Non-pigmented ciliary epithelial cell (primary cell): ENCODE measurements at places on chromosomes 11 and 22.
A peak's percentile ranks its signal among the peaks of the same experiment; 100 is the strongest.

DNA sequence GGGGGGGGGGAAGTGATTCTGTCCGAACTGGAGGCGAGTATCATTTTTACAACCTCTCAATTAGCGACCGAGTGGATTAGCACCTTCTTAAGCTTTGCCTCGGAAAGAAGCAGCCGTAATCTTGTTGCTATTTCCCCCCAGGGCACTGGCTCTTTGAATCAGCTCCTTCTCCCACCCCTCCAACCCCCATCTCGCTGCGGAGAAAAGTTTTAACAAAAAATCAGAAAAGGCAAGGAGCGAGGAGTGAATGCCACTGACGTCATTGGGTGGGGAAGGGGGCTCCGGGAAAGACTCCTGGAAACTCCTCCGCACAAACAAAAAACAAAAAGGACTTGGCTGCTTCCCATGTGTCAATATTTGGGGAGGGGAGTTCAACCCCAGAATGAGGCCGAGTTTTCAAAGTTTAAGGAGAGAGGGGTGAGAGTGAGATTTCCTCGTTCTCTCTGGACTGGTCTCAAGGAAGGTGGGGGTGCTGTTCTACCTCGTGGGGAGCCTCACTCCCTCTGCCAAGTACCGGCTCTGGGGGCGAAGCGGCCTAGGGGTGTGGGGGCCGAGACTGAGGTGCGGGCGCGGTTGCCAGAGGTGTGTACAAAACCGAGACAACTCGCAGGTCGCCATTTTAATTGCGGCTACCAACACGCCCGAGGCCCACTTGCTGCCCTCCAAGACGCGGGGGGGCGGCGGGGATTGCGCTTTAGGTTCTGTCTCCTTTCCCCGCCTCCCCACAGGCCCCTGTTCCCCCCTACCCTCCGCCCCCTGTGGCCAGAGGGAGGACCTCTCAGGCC, 2.5 kb upstream of the PAX6 start:
- DNase-seq: no peak

DNA sequence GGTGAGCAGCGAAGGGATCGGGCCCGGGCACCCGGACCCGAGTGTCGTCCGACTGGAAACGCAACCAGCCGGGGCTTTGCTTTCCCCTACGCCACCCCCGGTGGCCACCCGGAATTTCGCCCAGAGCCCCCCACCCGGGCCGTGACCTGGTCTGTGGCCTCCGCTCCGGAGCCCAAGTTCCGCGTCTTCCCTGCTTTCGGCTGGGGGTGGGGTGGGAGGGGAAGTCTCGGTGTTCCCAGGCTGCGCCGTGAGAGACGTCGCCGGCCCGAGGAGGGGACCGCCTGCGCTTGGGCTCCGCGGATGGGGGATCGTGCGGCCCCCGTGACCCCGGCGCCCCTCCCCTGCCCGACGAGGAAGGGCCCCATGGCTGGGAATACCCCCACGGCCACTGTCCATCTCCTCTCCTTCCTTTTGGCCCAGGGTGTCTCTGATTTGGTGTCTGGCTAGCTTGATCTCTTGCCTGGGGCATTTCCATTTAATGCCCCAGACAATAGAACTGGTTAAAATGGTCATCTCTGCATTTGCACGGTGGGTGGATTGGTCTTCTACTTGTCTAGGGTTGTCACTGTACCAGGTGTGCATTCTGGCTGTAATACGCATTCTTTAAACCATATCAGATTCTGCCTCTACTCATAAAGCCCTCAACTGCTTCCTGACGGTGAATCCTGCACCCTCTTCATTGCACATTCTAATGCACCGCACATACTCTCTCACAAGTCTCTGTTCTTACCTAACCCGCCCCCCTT, 789 bp downstream of the SIK2 start:
- no peak for DNase-seq

DNA sequence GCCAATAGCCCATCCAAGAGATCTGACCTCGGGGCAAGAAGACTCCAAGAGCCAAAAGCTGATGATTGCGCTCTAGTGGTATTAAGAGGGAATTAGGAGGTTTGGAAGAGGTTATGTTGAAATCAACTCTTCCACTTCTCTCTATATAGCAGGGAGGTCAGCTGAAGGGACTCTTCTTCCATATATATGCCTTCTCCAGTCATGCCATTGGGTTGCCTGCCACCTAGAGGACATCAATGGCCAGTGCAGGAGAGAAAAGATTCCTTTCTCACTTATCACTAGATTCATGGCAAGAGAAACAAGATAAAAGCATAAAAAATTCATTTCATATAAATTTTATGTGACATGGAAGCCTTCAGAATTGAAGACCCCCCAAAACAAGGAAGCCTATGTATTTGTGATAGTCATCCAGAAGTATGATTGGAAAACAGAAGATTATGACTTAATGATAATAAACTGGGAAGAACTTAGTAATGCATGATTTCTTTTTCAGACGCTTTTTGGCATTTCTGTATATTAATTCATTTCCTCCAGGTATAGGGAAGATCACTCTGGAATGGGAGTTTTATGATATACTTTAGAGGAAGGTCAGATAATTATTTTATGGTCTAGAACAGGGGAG, 435.1 kb upstream of the DDI1 start:
- peak; percentile 47 for DNase-seq

DNA sequence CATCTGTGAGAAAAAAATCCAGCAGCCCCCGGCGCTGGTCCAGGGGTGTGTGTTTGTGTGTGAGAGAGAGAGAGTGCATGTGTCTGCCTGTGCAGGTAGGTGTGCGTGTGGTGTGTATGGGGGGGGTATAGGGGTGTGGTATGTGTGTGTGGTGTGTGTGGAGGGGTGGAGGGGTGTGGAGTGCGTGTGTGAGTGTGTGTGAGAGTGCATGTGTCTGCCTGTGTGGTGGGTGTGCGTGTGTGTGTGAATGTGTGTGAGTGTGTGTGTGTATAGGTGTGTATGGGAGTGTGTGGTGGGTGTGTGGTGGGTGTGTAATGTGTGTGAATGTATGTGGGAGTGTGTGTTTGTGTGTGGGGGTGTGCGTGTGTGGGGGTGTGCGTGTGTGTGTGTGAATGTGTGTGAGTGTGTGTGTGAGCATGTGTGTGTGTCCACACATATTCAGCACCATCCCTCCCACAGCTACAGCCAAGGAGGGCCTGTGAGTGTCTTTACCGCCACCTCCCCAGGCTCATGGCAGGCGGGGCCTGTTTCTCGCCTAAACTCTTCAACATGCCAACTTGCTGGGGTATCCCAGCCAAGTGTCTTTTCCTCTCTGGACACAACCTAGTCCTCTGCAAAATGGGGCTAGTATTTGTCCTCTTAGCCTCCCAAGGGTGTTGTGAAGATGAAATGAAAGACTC, 11.9 kb downstream of the LMO1 start:
- no peak for DNase-seq

- DNase-seq: no peak
Observed at GRCh38 chr11:130261571-130261970, 53.1 kb downstream of the ZBTB44 start.

GRCh38 chr11:17496406-17496805, 19.8 kb upstream of the ABCC8 start:
- DNase-seq: no peak

DNA sequence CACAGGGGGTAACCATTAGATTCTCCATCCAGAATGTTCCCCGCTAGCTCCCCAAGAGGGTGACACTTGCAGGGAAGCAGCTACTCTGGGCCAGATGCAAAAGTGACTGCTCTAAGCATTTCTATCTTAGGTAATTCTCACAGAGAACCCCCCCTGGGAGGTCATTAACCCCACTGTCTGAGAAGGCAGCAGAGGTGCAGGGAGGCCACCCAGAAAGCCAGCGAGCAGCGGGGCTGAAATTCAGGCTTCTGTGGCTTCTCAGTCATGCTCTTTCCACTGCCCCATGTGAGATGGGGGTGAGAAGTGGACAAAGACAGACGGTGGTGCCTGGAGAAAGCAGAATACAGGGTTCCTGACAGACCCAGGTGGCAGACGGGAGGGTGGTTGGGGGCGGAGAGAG, 114.4 kb upstream of the ASPHD2 start:
- no peak for DNase-seq

GRCh38 chr22:39643311-39644083, 72.9 kb downstream of the CACNA1I start:
- no peak for DNase-seq

- no peak for DNase-seq
Observed at GRCh38 chr11:111707039-111707690, 59.0 kb downstream of the PPP2R1B start.
